ENCODE measurements at places on chromosomes 6 and 20.
A peak's percentile ranks its signal among the peaks of the same experiment; 100 is the strongest.

- no peak for DNase-seq
Measured at GRCh38 chr20:49318091-49318429, 40.2 kb upstream of the ZNFX1 start.

GRCh38 chr6:108556866-108557493, 3.7 kb upstream of the FOXO3 start:
- no peak for DNase-seq

DNA sequence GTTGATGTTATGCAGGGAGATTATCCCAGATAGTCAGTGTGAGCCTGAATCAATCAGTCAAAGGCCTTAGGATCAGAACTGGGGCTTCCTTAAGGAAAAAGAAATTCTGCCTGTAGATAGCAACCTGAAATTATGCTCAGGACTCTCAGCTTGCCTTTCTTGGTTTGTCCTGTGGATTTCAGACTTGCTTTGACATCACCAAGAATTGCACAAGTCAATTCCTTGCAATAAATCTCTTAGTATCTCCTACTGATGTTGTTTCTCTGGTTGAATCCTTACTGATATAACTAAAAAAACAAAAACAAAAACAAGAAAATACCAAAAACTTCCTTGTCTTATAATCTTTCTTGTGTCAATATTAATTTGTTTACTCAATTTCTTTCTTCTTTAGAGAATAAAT, 258.9 kb upstream of the TCF21 start:
- DNase-seq: no peak

GRCh38 chr6:29667158-29667557, 10.3 kb downstream of the MOG start:
- DNase-seq: no peak

DNA sequence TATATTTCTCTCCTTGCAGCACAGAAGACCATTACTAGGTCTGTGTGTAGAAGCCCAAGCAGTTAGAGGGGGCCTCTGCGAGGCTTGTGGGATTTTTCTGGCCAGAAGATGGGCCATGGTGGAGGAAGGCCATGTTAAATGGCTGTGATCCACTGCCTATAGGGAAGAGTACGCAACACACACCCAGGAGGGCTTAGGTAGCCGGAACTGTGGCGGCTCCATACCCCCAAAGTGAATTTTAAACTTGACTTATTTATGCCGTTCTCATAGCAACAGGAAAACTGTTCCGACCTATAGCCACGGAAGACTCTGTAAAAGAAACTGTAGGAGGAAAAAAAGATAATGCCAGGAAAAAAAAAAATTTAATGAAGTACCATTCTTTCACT, 69.5 kb downstream of the SLX4IP start:
- DNase-seq: no peak

DNA sequence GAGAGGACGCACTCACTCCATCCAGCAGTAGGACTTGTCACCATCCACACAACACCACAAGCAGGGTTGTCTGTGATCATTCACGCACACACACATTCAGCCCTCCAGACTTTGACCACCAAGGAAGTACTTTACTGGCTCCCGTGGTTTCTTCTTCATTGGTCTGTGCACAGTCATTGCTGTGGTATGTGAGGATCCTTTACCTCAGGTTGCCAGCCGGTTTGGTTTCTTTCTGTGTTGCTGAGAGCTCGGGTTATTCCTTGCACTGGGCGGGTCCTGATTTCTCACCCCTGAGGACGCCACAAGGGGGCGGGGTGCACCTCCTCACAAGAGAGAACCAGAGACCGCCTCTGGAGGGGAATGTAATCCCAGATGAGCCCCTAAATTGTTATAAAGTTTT, 11.2 kb downstream of the SLC35A1 start:
- no peak for DNase-seq

GRCh38 chr20:31918466-31919105, 33.3 kb downstream of the PDRG1 start:
- no peak for DNase-seq

GRCh38 chr20:53413186-53413631, 180.4 kb downstream of the ZNF217 start:
- DNase-seq: no peak

- DNase-seq: peak; percentile 82
Measured at GRCh38 chr6:37456816-37457560, 24.0 kb downstream of the CMTR1 start.

- no peak for DNase-seq
Measured at GRCh38 chr6:25706314-25707014, 48.1 kb upstream of the SLC17A4 start.

DNA sequence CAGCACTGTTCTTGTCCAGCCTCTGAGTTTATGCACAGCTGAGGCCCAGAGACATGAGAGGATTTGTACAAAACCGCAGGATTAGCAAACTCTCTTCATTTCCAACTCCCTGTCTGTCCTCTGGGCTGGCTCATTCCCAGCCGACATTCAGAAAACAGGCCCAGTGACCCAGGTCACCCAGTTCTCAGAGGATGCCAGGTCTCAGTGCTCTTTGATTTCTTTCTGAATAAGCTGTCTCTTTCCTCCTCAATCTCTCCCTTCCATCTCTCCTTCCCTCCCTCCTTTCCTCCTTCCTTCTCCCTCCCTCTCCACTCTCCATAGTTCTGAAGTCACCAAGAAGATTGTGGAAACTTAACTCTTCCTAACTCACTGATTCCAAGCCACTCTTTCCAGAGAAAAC, 372.7 kb upstream of the SULF2 start:
- DNase-seq: no peak

DNA sequence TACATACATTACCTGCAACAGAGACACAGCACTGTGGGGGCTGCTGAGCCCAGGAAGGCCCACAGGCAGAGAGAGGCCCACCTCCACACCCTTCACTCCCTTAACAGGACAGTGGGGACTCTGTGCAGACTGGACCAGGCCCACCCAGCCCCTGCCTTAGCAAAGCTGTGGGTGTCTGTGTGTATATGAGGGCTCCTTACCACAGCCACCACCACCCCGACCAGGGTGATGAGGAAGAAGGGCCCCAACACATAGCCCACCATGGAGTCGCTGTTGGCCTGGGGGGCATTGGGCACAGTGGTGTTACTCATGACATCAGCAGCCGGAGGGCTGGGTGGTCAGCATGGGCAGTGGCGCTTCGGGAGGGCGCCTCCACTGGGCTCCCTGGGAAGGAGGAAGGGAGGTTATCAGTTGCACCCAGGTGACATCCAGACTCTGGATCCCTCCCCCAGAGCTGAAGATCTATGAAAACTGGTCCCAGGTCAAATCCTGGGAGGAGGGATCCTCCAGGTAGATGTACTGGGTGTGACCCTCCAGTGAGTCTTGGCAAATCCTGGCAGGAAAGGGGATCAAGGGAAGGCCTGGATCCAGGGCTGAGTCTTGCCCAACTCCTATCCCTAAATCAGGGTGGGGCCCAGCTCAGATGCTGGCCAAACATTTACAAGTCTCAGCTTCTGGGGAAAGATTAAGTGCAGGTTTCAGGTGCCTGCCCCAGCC, 1.2 kb downstream of the SMIM29 start:
- DNase-seq: no peak

GRCh38 chr6:29553268-29554057, 6.1 kb downstream of the UBD start:
- no peak for DNase-seq

- DNase-seq: no peak
Measured at GRCh38 chr6:30998785-30999184, 11.5 kb upstream of the MUC22 start.

DNA sequence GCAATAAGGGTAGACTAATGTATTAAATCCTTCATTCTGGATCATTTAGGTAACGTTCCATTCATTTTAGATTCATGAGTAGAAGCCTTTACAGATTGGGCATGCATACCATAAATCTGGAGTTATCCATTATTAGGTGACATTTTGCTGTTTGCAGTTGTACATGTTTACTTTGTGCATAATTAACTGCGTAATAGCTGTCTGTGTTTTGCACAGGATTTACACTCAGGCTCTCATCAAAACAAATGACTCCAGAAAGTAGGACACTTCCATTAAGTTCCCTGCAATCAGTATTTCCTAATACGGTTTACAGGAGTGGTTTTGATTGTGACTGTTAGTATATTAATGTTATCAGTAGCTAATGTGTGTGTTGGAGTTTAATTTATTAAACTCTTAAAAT, 997.4 kb downstream of the HACE1 start:
- no peak for DNase-seq

DNA sequence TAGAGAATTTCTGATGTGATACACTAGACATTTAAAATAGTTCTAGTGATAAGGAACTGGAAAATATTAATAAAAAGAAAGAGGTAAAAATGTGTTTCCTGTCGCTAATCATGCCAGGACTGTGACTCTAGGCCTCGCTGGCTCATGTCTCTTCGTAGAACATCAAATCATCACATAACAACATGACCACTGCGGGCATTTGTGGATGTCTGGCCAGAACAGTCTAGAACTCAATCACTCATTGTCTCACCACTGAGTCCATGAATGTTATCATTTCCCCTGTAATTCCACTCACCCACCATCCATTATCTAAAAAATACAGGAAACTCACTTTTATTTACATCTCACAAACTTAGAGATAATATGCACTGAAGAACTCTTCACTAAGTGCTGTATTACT, 3.4 kb downstream of the HMGN3 start:
- no peak for DNase-seq

DNA sequence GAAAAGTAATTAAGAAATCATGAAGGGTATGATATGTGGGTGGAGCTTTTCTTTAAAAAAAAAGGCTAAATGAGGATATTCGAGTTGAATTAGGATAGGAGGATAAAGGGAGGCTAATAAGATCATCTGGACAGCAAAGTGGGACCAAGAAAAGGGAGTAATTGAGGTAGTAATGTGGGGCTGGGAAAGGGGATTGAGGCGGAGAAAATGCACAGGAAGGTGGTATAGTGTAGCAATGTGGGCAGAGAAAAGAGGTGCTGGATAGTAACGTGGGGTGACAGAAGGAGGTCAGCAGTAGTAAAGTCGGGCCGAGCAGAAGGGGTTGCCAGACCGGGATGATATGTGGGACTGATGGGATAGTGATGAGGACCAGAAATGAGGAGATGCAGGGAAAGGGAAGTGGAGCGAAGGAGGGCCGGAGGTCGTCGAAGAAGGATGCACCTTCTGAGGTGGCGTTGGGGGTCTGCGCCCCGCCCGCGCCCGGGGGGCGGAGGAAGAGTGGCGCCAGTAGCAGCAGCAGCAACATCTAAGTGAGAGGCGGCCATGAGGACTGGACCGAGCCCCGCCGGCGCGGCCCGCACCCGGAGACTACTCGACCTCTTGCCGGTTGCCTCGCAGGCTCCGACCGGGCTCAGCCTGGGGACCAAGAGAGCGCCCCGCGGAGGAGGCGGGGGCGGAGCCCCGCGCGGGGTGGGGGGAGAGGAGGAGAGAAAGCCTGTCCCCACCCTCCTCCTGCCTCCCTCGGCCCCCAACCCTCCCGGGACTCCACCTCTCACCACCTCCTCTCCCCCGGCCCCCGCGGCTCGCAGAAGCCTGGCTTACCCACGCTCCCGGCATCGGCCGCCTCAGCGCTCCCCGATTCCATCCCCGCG, 887 bp downstream of the GABBR1 start:
- no peak for DNase-seq

DNA sequence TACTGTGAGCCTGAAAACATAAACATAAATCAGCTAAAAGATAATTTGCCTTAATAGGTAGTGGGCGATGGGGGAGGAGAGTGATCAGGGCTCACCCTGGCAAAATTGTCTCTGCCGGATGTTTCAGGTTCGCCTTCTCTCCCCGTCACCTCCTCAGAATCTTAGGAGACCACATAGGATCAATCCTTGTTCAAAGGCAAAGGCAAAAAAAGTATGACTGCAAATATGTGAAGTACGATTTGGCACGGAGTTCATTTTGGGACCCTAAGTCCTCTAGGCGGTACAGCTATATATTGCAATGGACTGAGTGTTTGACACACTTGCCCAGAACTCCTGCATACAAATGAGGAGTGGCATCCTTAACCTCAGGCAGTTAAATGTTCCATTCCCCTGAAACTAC, 649.2 kb upstream of the FLRT3 start:
- DNase-seq: no peak

DNA sequence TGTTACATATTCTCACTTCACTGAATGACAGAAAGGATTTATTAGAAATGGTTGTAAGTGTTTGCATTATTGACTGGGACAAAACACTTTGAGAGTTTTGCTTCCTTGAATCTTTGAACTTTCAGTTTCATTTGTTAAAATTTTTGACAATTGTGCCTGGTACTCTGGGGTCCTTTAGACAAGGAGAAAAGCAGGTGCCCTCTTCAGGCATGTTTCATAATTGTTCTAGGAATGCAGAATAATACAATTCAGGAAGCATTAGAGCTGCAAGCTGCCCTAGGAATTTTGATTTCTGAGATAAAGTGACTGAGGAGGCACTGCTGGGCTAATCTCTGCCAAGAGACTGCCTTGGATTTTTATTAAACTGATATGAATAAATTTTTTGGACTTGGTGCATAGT, 49.7 kb downstream of the TOP1 start:
- no peak for DNase-seq

- no peak for DNase-seq
Measured at GRCh38 chr6:52152711-52153160, 33.4 kb upstream of the IL17A start.

DNA sequence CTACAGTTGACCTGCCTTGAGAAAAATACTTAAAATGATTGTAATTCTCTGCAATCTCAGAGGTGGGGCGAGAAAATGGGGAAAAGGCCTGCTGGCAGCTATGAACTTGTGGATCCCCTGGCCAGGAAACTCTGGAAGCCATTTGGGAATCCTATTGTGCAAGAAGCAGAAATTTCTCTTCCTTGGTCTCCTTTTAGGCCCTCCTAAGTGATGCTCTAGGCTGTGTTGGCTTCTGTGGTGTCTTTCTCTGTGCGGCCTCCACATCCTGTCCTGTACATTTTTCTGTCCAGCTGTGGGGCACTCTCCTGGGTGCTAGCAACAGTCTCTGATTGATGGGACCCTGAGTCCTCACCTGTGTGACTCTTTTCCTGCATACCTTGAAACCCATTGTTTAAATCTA, 290.9 kb downstream of the FARS2 start:
- no peak for DNase-seq

GRCh38 chr6:34489207-34489805, 23.4 kb downstream of the PACSIN1 start:
- no peak for DNase-seq

- DNase-seq: no peak
Measured at GRCh38 chr20:32743237-32744112, at the start of gene COMMD7. Gene COMMD7 (minus strand): TSS chr20:32743467. CDS start chr20:32743391, 76 bp downstream.

- DNase-seq: no peak
Measured at GRCh38 chr6:167455371-167455770, 130.5 kb downstream of the TTLL2 start.

- DNase-seq: no peak
Measured at GRCh38 chr6:45187836-45188235, 140.3 kb upstream of the RUNX2 start.

- no peak for DNase-seq
Measured at GRCh38 chr6:84340422-84340821, 113.0 kb upstream of the CEP162 start.

DNA sequence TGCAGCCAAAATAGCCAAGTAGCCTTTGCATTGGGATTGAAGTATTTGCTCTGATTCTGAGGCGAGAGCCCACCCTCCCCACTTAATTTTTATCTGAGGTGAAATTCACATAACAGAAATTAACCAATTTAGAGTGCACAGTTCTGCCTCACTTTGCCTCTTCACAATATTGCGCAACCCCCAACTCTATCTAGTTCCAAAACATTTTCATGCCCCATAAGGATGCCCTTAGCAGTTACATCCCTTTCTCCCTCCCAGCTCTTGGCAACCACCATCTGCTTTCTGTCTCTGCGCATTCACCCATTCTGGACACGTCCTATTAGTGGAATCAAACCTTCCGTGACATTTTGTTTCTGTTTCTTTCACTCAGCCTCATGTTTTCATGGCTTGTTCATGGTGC, 9.0 kb downstream of the MAS1L start:
- no peak for DNase-seq
